Activated CD4-positive, alpha-beta T cell treated with anti-CD3 and anti-CD28 coated beads for 36 hours (primary cell): ENCODE measurements at places on chromosomes 12 and 14. TPM values are rescaled to one million over a fixed set of nuclear protein-coding genes. Genes with fewer than 3 reads are reported as not detected.

Gene PLEKHH1
- 5.7 TPM for total RNA-seq

- H3K4me1 ChIP-seq, result no peaks in the 10 kb centered on the region
- H3K27me3 ChIP-seq, result peaks cover 13% of the 10 kb centered on the region
- no peak for DNase-seq
- H3K4me3 ChIP-seq, result no peak overlapping the region
These were observed 229.3 kb upstream of the LHX5 start for GRCh38 chr12:113700943-113701342.

DNA sequence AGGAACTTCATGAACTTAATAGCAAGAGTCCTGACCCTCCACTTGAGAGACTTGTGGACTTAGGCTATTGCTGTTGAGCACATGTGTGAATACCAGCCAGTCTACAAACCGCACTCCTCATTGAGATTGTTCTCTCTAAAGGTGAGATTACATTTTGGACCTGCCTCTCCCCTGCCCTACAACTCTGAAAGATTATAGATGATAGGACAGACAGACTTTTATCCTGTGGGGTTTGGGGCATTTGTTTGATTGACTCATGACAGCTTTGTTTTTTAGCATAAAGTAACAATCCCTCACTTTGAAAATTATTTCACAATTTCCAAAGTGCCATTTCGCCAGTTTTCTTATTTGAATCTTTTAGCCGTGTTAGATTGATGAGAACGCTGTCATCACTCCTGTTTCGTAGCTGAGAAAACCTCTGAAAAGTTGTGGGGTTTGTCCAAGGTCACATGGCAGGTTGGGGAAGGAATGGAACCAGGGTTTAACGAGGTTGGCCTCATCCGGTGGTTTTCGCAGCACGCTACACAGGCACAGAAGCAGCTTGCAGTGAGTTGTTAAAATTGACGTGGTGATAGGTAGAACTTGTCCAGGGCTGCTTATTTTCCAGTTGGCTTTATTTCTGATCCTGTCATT lies 836 bp downstream of the EVL start:
- H3K36me3 ChIP-seq, result peaks cover 39% of the 10 kb centered on the region
- peak overlapping the region; percentile 75 for H3K4me3 ChIP-seq
- peak overlapping the region; percentile 99 for H3K27ac ChIP-seq
- no peaks in the 10 kb centered on the region for H3K27me3 ChIP-seq
- H3K4me1 ChIP-seq, result peaks cover 69% of the 10 kb centered on the region

- peak; percentile 73 for DNase-seq
- H3K4me3 ChIP-seq, result no peak overlapping the region
- H3K4me1 ChIP-seq, result no peaks in the 10 kb centered on the region
These were observed 27.6 kb downstream of the BHLHE41 start for GRCh38 chr12:26097046-26097878.

GRCh38 chr12:96212456-96213375 lies 18.5 kb downstream of the ELK3 start:
- H3K27me3 ChIP-seq, result no peaks in the 10 kb centered on the region

Gene SLC5A8
- not detected for total RNA-seq

Gene MAGOHB
- total RNA-seq, result 89.3 TPM

DNA sequence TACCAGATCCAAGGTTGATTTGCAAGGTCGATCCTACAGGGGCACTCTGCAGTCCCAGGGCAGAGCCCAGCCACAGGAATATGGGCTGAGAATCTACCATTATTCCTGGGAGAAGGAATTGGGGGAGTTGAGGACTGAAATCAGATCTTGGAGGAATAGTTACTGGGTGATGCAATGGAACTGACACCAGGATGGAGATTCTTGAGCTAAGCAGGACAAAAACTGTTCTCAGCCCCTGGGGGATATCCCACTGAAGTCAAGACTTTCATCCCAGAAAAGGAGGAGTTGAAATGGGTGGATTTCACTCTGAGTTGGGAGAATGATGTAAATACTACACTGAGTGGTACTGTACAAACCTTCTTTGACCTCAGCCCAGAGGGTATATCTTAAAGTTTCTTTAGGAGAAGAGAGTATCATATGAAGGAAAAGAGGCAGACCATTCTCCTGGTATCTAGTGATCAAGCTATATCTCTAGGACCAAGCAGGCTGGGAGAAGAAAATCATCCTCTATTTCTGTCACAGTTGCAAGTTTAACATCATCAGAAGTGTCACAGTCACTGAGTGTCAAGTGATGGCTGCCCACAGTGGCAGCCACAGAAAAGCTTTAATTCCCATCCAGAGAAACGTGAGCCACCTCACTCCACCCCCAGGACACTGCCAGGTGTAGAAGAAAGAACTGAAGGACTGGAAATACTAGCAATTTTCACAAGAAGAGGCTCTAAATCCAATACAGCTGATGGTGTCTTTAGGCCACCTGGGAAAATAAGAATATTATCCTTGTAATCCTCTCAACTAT lies 181.9 kb downstream of the NUAK1 start:
- no peaks in the 10 kb centered on the region for H3K36me3 ChIP-seq
- H3K27ac ChIP-seq, result no peak overlapping the region
- H3K27me3 ChIP-seq, result peaks cover 2% of the 10 kb centered on the region
- DNase-seq, result no peak

DNA sequence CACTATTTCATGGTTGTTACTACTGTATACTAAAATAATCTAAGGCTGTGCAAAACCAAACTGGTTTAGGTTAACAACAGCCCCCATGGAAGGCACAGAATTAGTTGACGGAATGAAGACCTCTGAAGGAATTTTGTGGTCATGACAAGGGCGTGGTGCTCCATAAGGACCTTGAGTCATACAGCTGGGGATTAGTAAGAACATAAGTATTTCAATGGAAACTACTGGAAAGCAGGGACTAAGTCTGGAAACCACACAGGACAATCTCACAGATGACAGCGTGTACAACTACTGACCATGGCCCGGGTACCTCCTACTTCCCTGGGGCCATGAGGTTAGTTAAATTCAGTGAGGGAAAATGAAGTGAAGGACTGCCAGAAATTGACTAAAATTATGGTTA lies 98.5 kb upstream of the PLEKHA5 start:
- DNase-seq, result no peak
- H3K36me3 ChIP-seq, result no peaks in the 10 kb centered on the region
- no peak overlapping the region for H3K27ac ChIP-seq
- no peak overlapping the region for H3K4me3 ChIP-seq

GRCh38 chr14:104877066-104877805 lies 12.2 kb downstream of the CEP170B start:
- H3K4me3 ChIP-seq, result no peak overlapping the region
- H3K36me3 ChIP-seq, result no peaks in the 10 kb centered on the region
- no peak for DNase-seq
- no peak overlapping the region for H3K27ac ChIP-seq
- no peaks in the 10 kb centered on the region for H3K27me3 ChIP-seq

Gene CISTR
- not detected for total RNA-seq

Gene KLHDC1
- total RNA-seq, result 0.81 TPM

Gene KRT6A
- total RNA-seq, result not detected

GRCh38 chr12:42076976-42077375 lies 67.7 kb downstream of the GXYLT1 start:
- H3K27me3 ChIP-seq, result no peaks in the 10 kb centered on the region
- no peaks in the 10 kb centered on the region for H3K4me1 ChIP-seq
- DNase-seq, result no peak
- H3K36me3 ChIP-seq, result peaks cover 4% of the 10 kb centered on the region
- no peak overlapping the region for H3K4me3 ChIP-seq
- H3K27ac ChIP-seq, result no peak overlapping the region

Gene SLC38A4
- not detected for total RNA-seq

Gene BAG5
- total RNA-seq, result 24.2 TPM

Gene CLEC4E
- total RNA-seq, result not detected

Gene B4GALNT3
- total RNA-seq, result 3.3 TPM

Gene GCH1
- 36.4 TPM for total RNA-seq

DNA sequence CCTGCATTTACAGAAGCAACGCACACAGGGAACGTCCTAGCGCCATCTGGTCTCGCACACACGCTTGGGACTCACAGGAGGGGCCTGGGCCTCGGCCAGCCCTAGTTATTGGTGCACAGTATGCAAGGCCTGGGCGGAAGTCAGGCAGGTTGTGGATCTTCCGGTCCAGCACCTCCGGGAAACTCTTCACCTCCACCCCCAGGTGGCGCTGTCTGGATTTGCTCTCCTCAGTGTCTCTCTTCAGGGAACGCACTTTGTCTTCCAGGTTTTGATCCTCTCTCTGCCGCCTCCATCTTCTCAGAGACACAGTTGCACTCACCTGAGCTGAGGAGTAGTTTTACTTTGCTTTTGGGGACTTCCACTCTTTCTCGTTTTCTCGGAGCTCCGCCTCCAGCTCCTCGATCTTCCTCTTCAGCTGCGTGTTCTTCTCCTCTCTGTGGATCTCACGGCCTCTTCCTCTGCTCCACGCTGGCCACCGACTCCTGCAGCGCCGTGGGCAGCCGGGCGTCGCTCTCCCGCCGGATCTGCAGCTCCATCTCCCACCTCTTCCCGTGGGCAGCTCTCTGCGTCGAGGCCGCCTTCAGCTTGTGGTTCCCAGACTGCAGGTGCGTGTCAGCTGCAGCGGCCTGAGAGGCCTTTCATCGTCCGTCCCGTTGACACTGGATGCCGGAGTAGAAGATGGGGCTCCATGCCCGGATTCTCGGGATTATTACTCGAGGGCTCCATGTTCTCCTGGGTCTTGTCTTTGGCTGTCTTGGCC lies 933.8 kb downstream of the TMEM121 start:
- no peaks in the 10 kb centered on the region for H3K36me3 ChIP-seq
- H3K27ac ChIP-seq, result no peak overlapping the region
- peaks cover 2% of the 10 kb centered on the region for H3K4me1 ChIP-seq
- H3K4me3 ChIP-seq, result no peak overlapping the region
- H3K27me3 ChIP-seq, result no peaks in the 10 kb centered on the region
- peak; percentile 84 for DNase-seq

Gene SLC8A3
- 0.58 TPM for total RNA-seq

- no peak overlapping the region for H3K4me3 ChIP-seq
- no peak for DNase-seq
- no peaks in the 10 kb centered on the region for H3K4me1 ChIP-seq
- H3K27ac ChIP-seq, result no peak overlapping the region
- H3K27me3 ChIP-seq, result peaks cover 4% of the 10 kb centered on the region
These were observed 174.8 kb upstream of the ATF7IP start for GRCh38 chr12:14190694-14191093.

GRCh38 chr14:36113341-36113740 lies 63.2 kb downstream of the PTCSC3 start:
- DNase-seq, result no peak
- no peak overlapping the region for H3K4me3 ChIP-seq
- H3K4me1 ChIP-seq, result no peaks in the 10 kb centered on the region
- peaks cover 10% of the 10 kb centered on the region for H3K27me3 ChIP-seq
- H3K27ac ChIP-seq, result no peak overlapping the region
- no peaks in the 10 kb centered on the region for H3K36me3 ChIP-seq

DNA sequence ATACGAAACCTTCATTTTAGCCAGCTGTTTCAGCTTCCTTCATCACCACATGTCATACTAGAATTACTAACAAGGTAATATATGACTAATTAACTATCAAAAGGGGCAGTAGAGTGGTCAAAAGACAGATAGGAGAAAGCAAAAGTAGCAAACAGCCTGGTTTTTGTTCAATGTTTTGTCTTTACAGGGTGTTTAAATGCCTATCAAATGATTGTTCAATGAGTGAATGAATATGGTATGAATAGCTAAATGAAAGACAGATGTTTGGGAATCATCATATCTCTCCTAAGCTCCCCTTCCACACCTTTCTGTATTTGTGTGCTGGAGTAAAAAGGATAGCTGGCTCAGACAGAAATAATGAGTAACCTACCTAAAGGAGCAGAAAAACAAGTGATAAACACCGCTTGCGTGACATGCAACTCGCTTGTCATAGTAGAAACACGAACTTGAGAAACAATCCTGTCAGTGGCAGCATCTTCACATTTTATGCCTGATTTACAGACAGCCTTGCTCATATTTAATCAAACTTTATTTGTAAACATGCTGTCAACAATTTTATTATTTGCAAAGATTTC lies 34.2 kb downstream of the ABCC9 start:
- no peak for DNase-seq
- H3K4me3 ChIP-seq, result no peak overlapping the region
- peaks cover 3% of the 10 kb centered on the region for H3K27me3 ChIP-seq

GRCh38 chr14:68094158-68094557 lies 274.6 kb downstream of the RAD51B start:
- DNase-seq, result no peak
- no peak overlapping the region for H3K27ac ChIP-seq
- no peaks in the 10 kb centered on the region for H3K27me3 ChIP-seq
- no peak overlapping the region for H3K4me3 ChIP-seq

- no peaks in the 10 kb centered on the region for H3K27me3 ChIP-seq
- DNase-seq, result no peak
- no peak overlapping the region for H3K4me3 ChIP-seq
These were observed 101.1 kb upstream of the PLEKHG7 start for GRCh38 chr12:92601680-92602079.

DNA sequence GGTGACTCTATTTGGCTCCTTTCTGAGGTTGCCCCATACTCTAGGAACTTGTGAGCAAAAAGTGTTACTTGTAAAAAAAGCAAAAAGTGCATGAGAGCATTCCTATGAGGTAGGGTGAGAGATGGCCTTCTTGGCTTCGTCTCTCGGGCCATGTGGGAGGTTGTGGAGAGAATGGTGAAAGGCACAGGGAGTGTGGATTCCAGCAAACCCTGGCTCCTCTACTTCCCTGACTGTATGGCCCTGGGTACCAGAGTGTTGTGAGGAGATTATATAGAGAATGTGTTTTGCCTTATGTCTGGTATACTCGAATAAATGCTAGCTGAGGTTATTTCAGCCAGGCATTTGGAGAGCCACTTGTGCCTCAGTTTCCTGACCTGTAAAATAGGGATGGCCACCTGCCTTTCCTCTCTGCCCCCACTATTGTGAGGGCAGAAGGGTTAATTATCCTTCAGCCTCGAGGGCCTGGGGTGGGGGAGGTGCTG lies 11.0 kb downstream of the PLEKHG3 start:
- H3K36me3 ChIP-seq, result no peaks in the 10 kb centered on the region
- no peak overlapping the region for H3K4me3 ChIP-seq
- peaks cover 23% of the 10 kb centered on the region for H3K4me1 ChIP-seq
- no peak for DNase-seq

- no peak within 1 kb of the TSS for H3K4me3 ChIP-seq
- DNase-seq, result peak; percentile 43
- H3K36me3 ChIP-seq, result no peaks in the 10 kb centered on the region
These were observed at the start of gene ASPG for GRCh38 chr14:104085032-104085888. ASPG (plus strand) TSS chr14:104085700; CDS start chr14:104085771, 71 bp downstream.

DNA sequence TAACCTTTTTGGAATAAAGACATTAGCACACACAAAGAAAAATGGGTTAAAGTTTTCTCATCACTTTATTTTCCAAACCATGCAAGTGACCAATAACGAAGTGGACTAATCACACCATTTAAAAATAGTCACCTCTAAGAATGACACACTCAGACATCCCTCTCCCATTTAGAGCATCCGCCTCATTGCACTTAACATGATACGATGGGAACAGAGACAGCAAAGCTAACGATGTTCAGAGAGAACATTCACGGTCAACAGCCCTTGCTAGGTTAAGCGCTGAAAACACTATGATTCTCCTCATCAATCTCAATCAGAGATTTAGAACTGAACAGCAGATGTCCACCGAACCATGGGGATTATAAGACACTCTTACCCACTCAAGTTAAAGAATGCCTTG lies 35.8 kb downstream of the NIN start:
- H3K27me3 ChIP-seq, result no peaks in the 10 kb centered on the region
- no peak overlapping the region for H3K4me3 ChIP-seq
- H3K4me1 ChIP-seq, result peaks cover 57% of the 10 kb centered on the region

Gene VRTN
- not detected for total RNA-seq
